ENCODE measurements at places on chromosomes 5 and 9. TPM values are rescaled to one million over a fixed set of nuclear protein-coding genes. Genes with fewer than 3 reads are reported as not detected.

Gene AGXT2
- total RNA-seq = not detected

Gene TAF11L4
- not detected for total RNA-seq

Gene MARCHF3
- 0.70 TPM for total RNA-seq

Gene SYNPO
- 0.10 TPM for total RNA-seq

Gene C9orf153
- total RNA-seq = not detected

Gene CCIN
- 0.13 TPM for total RNA-seq

Gene S1PR3
- not detected for total RNA-seq

Gene KIF24
- total RNA-seq = 8.4 TPM

Gene INSL4
- not detected for total RNA-seq

Gene C9orf50
- not detected for total RNA-seq

Gene PLAA
- 34.1 TPM for total RNA-seq

Gene FBXO38
- total RNA-seq = 47.9 TPM

Gene MCC
- total RNA-seq = 8.6 TPM

Data from activated CD4-positive, alpha-beta memory T cell treated with anti-CD3 and anti-CD28 coated beads, Interleukin-2, amount 10 ng/mL, durations not matched to agents 7 days and 5 days (primary cell).